Fibroblast of lung (primary cell): ENCODE measurements at places on chromosomes 6 and 20.

GRCh38 chr6:28585335-28585734 is 59.7 kb downstream of the GPX5 start:
- peak; percentile 61 for DNase-seq

- no peak for DNase-seq
These were observed 466.6 kb upstream of the MANEA start for GRCh38 chr6:95110767-95111166.

GRCh38 chr6:63573076-63573898 is 1.0 kb downstream of the LOC128125822 start:
- DNase-seq = peak; percentile 70

GRCh38 chr6:5998711-5999687 is 7.7 kb downstream of the NRN1 start:
- no peak for DNase-seq

- DNase-seq = no peak
These were observed 21.9 kb downstream of the SNPH start for GRCh38 chr20:1287787-1288569.

DNA sequence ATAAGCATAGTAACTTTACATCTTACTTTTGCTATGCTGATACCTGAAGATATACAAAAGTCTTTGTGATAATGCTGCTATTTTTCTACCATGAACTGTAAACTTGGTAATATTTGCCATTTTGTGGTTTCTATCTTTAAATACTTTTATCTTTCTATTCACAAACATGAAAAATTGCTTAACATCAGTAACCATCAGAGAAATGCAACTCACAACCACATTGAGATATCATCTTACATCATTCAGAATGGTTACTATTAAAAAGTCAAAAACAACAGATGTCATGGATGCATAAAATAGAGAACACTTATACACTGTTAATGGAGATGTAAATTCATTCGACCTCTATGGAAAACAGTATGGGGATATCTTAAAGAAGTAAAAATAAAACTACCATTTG is 112.0 kb downstream of the TRDN start:
- no peak for DNase-seq

DNA sequence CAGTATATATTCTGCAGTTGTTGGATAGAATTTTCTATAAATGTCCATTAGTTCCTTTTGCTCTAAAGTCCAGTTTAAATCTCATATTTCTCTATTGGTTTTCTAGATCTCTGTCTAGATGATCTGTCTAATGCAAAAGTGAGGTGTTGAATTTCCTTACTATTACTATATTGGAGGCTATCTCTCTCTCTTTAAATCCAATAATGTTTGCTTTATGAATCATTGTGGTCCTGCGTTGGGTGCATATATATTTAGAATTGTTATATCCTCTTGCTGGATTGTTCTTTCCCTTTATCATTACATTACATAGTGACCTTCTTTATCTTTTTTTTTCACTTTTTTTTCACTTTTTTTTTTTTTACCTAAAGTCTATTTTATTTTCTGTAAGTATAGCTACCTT is 208.5 kb upstream of the ASCC3 start:
- no peak for DNase-seq

GRCh38 chr6:20467437-20467836 is 65.8 kb downstream of the E2F3 start:
- no peak for DNase-seq

DNA sequence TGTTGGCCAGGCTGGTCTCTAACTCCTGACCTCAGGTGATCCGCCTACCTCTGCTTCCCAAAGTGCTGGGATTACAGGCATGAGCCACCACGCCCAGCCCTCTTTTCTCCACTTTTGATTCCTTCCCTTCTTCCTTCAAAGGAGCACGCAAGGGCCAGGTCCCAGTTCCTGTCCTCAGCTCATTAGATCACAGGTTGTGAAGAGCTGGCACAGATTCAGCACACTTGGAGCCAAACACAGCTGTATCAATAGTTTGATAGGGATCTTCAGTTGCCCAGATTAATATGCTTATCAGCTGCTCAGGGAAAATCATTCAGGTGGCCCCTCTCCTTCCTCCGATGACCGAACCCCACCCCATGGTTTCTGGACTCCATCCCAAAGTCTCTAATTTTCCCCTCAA is 14.4 kb upstream of the SLC22A23 start:
- no peak for DNase-seq

DNA sequence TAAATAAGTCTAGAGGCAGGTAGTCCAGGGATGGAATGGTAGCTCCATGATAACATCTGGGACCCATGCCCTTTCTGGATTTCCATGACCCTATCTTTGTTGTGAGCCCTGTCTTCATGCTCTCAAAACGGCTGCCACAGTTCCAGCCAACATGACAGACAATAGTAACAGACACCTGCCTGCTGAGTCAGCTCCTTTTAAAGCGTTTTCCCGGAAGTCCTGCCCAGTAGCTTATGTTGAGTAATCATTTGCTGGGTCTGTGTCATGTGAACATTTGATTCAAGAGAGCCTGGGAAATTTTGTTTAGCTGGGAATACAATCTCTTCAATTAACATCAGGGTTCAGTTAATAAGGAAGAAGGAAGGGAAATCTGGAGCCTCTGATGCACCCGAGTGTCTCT is 262.2 kb upstream of the SULF2 start:
- DNase-seq = peak; percentile 23

GRCh38 chr20:39851459-39851858 is 837.6 kb downstream of the MAFB start:
- peak; percentile 84 for DNase-seq

GRCh38 chr6:135073756-135074393 is 19.3 kb upstream of the HBS1L start:
- no peak for DNase-seq

- no peak for DNase-seq
These were observed 60.9 kb downstream of the IRF4 start for GRCh38 chr6:452301-453067.

GRCh38 chr6:34555007-34555322 is 1.2 kb downstream of the SPDEF start:
- no peak for DNase-seq
